ENCODE measurements at places on chromosomes 4 and X.

DNA sequence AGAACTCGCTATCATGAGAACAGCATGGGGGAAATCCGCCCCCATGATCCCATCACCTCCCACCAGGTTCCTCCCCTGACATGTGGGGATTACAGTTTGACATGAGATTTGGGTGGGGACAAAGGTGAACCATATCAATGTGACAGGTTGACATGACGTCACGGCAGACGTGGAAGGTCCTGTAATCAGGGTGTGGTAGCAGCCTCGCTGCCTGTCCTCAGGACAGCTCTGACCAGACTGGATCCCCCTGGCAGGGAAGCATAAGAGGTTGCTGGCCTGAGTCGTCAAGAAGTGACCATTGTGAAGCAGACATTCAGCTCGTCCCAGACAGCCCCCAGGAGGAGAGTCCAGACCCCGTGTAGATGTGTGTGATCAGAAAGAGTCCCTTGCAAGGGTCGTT, 104.6 kb downstream of the TNIP2 start:
- DNase-seq = no peak

DNA sequence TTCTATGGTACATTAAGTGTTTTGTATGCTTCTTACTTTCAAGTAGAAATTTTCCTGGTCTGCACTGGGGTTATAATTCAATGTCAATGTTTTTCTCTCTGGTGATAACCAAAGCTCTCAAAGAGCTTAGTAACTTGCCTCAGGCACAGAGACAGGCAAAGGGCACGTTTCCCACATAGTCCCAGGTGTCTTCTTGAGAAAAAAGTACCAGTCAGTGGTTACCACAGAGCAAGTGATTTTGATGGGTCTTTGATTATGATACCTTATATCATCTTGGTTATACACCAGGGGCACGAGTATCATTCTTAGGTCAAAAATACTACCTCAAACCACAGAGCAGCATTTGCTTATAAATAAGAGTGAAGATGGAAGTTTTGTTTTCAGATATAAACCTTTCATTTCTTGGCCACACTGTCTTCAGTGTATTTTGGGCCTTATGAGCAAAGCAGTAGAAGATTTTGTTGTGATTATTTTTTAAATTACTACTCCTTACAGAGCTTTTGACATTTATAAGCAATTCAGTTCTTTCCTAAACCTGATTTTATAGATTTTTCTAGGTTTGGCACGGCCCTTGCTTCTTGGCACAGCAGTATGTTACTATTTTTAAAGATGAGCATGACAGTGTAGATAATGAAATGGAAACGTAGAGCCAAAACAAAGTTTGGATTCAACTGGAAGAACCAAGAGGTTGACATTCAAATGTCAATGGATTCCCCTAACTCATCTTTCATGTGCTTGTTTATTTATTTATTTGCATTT, 85.3 kb upstream of the TLL1 start:
- DNase-seq = no peak

DNA sequence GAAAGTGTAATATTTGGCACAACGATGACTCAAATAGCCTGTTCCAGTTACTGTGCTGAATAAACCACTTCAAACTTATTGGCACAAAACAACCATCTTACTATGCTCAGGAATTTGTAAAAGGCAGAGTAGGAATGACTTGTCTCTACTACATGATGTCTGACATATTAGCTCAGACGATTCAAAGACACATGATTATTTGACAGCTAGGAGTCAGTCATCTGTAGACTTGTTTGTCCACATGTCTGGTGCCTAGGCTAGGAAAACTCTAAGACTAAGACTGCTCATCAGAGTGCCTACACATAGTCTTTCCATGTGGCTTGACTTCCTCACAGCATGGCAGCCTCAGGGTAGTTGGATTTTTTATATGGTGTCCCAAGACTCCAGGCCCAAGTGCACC, 154.5 kb downstream of the FANCB start:
- DNase-seq = no peak

DNA sequence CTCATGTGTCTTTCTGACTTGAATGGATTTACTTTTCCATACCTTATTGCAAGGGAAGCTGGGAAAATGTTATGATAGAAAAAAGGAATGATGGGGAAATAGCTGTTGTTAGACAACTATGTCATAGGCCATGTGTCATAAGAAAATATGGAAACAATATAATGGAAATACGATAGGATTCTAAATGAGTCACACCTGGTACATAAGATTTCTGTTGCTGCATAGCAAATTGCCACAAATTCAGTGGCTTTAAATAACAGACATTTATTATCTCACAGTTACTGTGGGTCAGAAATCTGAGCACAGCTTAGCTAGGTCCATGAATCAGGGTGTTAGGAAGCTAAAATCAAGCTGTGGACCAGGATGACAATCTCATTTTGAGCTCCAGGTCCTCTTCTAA, 44.6 kb upstream of the ANKRD50 start:
- DNase-seq = no peak

- DNase-seq = no peak
These were observed 146.5 kb downstream of the PDGFC start for GRCh38 chr4:156825074-156825473.

DNA sequence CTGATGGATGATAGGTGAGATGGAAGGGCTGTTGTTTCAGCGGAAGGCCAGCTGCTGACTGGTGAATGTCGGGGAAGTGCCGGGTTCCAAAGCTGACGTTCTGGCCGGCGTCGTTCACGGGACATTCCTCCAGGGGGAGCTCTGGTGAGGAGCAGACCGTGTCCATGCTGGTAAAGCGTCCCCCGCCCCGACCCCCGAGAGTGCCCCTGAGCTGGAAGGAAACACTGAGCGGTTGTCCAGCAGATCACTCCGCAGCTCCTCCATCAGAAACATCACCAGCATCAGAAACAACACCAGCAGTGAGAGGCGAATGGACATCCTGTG, 18.6 kb upstream of the ADRA2C start:
- DNase-seq = no peak

All from stimulated activated CD4-positive, alpha-beta T cell treated with anti-CD3 and anti-CD28 coated beads, TNF-alpha, amount 100 ng/mL, for 48 hours (primary cell).